ENCODE measurements at places on chromosomes 11 and 22.

DNA sequence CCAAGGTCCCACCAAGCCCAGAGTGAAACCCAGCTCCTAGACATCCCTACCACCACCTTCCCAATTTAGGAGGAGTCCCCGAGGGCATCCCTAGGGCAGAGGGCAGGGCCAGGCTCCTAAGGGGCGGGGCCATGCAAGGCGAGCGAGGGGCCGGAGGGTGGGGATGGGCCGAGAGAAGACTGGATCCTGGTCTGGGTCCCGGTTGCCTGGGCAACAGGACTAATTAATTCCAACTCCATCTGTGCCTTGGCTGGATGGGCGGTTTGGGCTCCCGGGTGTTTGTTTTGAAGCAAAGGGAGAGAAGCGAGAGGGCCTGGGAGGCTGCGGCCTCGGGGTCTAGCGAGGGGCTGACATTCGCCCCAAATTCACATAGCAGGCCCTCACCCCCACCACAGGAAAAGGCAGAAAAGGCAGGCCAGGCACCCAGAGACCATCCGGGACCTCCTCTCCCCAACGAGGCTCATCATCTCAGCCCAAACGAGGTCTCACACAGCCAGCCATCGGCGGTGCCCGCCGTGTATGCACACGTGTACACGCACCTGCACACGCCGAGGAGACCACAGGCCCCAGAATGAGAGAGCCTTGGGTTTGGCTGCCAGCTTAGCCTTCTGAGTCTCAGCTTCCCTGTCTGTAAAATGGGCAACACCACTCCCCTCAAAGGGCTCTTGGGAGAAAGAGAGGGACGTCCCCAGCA, 23.9 kb downstream of the ELFN2 start:
- no peak for DNase-seq

DNA sequence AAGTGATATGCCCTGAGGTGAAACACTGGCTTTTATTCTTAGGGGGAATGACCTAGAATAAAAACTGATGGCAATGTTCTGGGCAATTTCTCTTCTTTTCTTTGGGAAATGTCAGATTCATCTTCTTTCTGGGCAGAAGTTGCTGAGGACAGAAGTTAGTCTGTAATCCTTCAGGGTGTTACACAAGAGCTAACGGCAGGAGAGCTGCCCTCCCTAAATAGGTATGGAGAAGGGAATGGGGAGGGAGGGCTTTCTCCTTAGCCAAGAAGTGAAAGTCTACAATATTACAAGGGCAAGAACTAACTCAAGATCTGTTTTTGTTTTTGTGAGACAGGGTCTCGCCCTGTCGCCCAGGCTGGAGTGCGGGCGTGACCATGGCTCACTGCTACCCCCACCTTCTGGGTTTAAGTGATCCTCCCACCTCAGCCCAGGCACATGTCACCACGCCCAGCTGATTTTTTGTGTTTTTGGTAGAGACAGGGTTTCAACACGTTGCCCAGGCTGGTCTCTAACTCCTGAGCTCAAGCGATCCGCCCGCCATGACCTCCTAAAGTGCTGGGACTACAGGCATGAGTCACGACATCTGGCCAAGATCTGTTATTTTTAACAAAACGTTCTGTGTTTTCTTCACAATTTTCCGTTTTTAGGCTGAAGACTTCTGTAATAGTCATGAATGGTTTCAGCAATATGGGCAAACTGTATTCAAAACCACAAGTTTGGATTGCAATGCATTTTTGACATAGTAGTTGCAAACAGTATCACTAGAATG, 7.2 kb downstream of the PIWIL4 start:
- no peak for DNase-seq

DNA sequence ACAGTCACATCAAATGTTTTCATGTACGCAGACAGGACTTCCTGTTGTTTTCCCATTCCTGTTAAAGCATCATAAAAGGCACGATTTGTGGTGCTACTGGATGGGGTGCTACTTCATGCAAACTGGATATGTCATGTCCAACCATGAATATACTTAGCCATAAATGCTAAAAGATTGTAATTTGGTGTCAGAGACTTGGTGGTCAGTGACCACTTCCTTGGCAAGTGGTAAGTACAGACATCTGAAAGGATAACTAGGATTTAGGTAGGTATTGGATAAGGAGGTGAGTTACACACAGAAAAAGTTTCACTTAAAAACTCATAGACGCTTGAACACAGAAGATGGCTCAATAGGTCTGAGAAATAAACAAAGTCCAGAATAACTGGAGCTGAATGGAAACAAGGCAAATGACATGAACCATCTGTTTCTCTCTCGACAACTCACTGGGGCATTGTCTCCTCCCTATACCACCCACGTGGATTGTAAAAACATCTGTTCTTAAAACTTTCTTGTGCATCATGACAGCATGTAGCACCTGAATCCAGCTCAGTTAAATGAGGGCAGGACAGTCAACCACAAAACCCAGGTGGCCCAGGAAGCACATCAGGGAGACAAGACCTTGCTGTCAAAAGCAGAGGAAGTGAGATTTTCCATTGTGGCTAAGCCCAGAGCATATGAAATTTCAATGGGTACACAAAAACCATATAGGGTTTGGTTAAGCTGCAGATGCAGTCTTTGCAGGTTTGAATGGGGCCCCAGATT, 22.1 kb upstream of the IGLL5 start:
- DNase-seq: peak; percentile 79

- DNase-seq: no peak
These were observed 62.6 kb downstream of the SWAP70 start for GRCh38 chr11:9726321-9727022.

GRCh38 chr22:46972256-46972655, 209.8 kb downstream of the TBC1D22A start:
- DNase-seq: no peak
